Activated CD4-positive, alpha-beta T cell treated with anti-CD3 and anti-CD28 coated beads, Interleukin-2, amount 50 U/mL, for 24 hours (primary cell): ENCODE measurements at places on chromosomes 3 and 15.

DNA sequence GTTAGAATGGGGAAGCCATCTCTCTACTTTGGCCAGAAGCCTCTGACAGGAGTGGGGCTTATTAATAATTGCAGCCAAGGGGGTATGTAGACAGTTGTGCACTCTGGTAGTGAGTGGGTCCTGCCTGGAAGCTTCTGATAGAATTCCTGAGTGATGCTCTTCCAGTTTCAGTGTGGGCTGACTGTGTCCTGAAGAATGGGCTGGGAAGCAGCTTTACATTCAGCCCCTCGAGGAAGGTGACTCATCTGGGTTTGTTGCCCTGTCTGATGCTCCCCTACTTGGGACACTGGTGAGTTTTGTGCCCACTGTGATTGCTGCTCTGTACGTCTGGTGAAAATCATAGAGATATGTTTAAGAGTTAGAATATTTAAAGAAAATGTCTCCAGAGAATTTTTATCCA, 444.7 kb upstream of the RBMS3 start:
- DNase-seq: no peak

DNA sequence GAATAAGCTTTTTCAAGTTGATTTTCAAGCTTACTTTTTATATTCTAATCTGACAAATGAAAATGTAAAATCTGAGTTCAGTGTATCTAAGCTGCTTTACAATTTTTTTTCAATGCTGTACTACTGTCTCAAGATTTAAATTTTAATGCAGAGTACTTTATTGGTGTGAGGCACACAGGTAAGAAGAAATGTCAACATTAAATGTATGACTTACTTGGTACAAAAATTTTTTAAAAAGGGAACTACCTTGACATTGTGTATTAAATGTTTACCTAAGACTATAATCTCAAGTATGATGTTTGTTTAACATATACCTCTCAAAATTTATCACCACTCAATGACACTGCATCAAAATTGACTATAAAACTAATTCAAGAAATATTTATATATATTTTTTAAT, 62.7 kb downstream of the NECTIN3 start:
- no peak for DNase-seq

- DNase-seq: no peak
Measured at GRCh38 chr3:197881270-197881969, 68.6 kb upstream of the RPL35A start.

GRCh38 chr3:45964139-45964538, 20.9 kb downstream of the CXCR6 start:
- DNase-seq: no peak

- DNase-seq: no peak
Measured at GRCh38 chr15:96977886-96978285, 647.4 kb downstream of the NR2F2 start.

- no peak for DNase-seq
Measured at GRCh38 chr3:138135146-138135832, 3.1 kb upstream of the A4GNT start.

- no peak for DNase-seq
Measured at GRCh38 chr3:8320711-8321458, 180.7 kb upstream of the LMCD1 start.

DNA sequence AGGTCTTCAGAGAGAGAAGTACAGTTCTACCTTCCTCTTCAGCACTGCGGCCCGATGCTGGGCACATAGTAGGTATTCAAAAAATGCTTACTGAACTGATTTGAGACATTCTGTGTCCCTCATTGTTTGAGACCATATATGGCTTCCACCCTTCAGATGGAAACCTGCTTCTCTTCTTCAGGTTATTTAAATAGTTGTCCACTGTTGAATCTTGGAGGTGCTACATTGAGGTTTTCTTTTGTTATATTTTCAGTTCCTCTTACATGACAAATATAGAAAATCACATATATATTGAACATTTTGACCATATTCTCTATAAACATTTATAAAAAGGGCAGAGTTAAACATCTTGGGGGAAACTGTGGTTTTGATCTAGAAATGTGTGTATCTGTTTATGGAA, 200.2 kb upstream of the LRRC3B start:
- no peak for DNase-seq

DNA sequence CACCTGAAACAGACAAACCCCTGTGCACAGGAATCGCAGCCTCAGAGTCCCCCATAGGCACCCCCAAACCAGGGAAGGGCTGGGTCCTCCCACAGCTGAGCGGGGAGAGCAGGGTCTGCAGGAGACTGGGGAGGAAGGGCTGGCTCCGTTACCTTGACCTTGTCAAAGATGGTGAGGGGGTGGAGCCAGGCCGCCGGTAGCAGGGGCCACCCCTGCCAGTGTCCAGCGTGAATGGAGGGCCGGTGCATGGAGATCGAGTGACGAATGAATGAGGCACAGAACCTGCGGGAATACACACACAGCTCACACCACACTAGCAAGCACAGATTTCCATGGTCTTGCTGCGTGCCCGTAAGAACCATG, 102.2 kb downstream of the TMEM266 start:
- no peak for DNase-seq

DNA sequence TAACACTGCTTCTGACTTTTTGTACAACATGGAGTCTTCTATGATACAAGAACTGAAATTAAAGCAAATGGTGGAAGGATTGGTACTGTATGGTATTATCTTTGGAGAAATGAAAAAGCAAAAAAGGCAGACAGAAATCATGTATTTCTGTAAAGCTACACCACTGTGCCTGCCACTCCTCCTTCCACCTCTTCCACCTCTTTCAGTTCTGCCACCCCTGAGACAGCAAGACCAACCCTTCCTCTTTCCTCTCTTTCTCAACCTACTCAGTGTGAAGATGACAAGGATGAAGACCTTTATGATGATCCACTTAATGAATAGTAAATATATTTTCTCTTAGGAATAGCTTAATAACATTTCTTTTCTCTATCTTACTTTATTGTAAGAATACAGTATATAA, 57.0 kb downstream of the CD200 start:
- DNase-seq: no peak

DNA sequence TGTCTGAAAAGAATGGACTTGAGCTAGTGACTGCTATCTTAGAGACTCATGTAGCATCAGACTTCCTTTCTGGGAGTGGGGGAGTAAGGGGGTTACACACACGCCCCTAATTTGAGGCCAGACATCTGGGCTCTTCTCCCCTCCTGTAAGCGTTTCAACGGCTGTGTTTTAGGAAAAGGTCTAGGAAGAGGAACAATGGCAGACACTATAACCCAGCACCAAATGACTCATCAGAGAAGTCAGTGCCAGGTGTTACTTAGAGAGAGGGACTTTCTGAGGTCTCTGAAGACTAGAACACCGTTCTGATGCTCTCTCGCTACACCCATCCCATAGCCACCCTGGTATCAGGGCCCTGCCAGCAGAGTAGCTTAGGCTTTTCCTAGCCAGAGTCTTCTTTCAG, 65.5 kb downstream of the SSUH2 start:
- no peak for DNase-seq

DNA sequence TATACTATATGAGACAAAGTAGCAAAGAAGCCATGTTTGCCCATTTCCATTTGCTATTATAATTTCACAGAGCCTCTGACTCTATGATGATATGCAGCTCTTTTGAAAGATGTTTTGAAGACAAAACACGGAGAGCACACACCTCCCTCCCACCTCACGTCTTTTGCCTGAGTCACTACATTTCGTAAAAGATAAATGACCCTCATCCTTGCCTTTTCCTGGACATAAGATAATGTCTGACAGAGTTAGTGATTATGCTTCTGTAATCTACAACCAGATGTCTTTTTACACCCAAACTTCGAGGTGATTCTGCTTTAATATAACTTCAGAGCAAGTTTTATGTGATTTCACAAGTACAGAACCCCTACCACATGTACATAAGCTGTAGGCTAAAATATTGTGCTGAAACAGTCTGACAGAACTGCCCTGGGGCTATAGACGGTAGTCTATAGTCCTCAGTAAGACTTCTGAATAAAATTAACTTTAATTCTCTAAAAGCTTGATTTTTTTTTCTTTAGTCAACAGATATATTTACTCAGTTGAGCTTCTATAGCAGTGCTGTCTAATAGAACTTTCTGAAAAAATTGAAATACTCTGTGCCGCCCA, 99.9 kb downstream of the CD200R1L start:
- no peak for DNase-seq

- no peak for DNase-seq
Measured at GRCh38 chr15:55532944-55533343, 24.9 kb upstream of the DNAAF4 start.

DNA sequence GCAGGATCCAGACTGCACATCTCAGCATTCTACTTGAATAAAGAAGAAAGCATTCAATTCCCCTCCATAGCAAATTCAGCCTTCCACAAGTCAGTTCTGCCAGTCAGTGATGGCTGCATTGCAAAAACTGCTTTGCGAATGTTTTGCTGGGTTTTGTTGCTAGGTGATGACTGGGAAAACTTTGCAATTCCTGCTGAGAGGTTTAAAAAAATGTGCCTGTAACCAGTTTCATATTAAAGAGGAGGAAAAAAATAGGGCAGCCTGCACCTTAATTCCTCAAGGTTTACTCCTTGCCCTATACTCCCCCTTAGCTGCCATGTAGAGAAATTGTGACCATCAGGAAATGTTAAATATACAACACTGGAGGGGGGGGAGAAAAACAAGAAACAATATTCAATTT, 225.6 kb upstream of the ATP11B start:
- no peak for DNase-seq

DNA sequence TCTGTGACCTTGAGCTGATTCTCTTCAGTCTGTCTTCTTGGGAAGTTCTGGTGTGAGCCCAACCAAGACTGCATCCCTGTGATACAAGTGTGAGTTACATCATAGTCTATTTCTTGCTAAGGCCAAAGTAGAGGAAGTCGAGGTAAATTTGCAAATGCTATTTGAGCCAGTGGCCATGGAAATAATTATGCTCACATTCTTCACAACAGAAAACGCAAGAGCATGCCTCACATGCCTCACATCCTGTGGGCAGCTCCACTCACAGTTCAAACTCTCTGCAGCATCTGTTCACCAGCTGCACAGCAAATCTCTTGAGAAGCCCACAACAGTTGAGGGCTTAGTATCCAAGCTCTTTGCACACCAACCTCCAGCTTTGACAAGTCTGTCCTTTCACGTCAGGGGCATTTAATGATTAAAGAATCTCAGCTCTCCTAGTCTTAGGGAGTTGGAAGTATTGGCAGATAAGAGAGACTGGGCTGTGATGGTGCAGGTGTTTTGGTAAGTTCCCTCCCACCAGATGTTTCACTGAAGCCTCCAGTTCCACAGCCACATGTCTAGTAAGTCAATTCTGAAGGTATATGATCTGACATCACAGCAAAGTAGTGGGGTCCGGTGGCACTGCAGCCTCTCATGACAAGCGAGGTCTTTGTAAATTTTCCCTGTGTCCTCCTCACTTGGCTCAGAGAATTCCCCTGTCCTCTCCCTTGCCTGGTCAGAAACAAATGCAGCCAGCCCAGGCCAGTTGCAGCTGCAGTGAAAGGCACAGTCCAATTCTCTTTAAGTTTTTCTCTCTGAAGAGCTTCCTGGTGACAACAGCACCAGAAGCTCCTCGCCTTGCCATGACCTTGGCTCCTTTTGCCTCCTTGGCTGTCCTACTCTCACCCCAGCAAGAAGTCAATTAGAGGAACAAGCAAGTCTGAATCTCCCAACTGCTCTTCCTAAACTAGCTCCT, 166.1 kb downstream of the SSR3 start:
- DNase-seq: no peak

DNA sequence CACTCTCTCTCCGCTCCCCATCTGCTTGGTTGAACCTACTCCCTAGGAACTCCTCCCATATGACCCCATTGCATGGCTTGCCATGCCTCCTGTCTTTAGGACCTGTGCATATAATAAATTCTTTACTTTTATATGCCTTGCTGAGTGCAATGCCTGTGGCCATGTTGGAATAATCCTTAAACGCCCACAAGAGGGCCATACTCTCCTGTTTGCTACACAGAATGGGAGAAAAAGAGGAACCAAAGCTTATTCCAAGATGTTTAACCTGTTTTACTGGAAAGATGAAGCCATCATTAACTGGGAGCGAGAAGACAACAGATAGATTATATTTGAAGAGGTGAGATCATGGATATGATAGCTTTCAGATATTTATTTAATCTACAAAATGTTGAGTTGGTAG, 1097.8 kb downstream of the NAALADL2 start:
- DNase-seq: no peak
